Caco-2 (cell line): ENCODE measurements at places on chromosomes 1 and 21.

GRCh38 chr1:115706587-115707425 is 61.7 kb downstream of the CASQ2 start:
- peak; percentile 54 for DNase-seq

- DNase-seq: no peak
Measured at GRCh38 chr1:73673971-73674370, 524.0 kb downstream of the LRRIQ3 start.

DNA sequence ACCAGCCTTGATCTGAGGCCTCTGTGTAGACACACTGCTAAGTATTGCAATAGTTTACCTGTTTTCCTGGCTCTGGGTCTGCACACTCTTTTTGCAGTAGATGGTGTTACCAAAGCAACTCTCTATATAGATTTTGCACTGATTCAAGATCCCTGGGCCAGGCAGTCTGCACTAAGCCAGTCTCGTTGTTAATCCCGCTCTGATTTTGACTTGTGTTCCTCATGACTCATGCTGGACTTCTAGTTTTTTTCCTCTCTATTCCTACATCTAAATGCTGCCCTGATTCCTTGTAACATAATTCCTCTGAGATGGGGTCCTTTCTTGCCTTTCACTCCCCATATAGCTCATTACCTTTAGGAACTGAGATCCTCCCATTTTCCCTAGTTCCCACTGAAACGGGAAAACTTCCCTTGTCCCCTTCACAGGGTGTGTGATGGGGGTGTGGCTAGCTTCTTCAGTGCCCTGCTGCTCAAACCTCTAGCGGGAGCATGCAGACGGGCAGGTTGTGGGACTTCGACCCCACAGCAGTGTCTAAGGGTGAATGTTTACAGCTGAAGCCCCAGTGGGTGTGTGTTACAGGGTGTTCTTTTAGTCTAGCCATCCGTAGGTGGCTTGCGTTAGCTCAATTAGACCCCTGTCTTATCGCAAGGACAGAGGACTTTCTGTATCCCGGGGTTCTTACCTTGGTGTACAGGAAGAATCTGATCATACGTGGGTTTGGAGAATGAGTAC is 106.5 kb upstream of the RAB3GAP2 start:
- no peak for DNase-seq

DNA sequence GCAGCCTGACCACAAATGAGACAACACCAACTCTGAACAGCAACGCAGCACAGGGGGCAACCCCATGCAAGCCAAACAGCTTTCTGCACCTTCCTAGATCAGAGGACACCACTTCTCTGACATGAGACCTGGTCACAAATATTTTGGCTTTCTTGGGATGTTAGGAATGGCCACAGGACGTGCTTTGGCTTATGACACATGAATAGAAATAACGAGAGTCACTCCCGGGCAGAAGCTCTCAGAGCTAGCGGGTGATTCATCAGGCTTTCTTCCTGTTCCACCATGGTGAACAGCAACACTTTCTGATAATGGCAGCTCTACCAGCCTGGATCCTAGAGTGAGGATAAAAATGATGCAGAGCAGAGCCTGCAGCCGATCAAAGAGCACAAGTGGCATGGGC is 39.4 kb downstream of the PAFAH2 start:
- DNase-seq: no peak

- DNase-seq: no peak
Measured at GRCh38 chr1:193062698-193063463, 3.5 kb downstream of the RO60 start.

GRCh38 chr1:94463765-94464330 is 45.7 kb downstream of the ABCD3 start:
- peak; percentile 56 for DNase-seq
